Gastrocnemius medialis (tissue), 4 donors: ENCODE measurements at places on chromosomes 11 and 22. TPM values are rescaled to one million over a fixed set of nuclear protein-coding genes. Genes with fewer than 3 reads are reported as not detected.

DNA sequence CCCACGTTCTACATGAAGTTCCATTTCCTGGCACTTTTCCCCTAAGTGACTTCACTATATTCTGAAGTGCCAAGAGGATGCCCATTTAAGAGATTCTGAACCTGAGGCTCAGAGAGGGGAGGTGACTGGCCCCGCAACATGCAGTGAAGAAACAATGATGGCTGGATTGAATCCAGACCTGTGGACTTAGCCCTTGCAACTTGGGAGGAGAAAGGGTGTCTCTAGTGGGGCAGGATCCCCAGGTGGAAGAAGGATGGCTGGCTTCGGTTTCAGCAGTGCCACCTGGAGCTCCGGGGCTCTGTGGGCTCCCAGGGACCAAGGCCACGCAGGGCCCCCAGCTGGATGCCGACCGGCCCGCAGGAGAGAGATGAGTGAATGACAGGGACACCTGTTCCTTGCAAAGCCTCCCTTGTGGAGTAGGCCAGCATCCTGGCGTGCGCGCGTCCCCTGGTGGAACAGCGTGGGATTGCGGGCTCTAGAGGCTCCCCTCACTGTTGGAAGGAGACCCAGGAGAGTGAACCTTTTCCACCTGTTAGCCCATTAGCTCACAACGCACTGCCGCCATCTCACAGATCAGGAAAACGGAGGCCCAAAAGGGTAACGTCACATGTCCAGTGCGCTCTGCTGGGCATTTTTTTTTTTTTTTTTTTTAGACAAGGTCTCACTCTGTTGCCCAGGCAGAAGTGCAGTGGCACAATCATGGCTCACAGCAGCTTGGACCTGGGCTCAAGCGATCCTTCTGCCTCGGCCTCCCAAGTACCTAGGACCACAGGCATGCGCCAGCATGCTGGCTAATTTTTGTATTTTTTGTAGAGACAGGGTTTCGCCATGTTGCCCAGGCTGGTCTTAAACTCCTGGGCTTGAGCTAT is 104.7 kb downstream of the KIAA1671 start:
- peak; percentile 66 for DNase-seq
- H3K27me3 ChIP-seq, result no peaks in the 10 kb centered on the region
- H3K4me1 ChIP-seq, result no peaks in the 10 kb centered on the region
- H3K27ac ChIP-seq, result no peak overlapping the region
- H3K4me3 ChIP-seq, result no peak overlapping the region

- no peak for DNase-seq
- H3K36me3 ChIP-seq, result no peaks in the 10 kb centered on the region
- H3K27me3 ChIP-seq, result no peaks in the 10 kb centered on the region
- H3K4me1 ChIP-seq, result no peaks in the 10 kb centered on the region
- no peak overlapping the region for H3K4me3 ChIP-seq
Measured at GRCh38 chr11:38095268-38095667, 1497.2 kb upstream of the RAG2 start.

GRCh38 chr22:42280836-42281235 is 10.4 kb upstream of the TCF20 start:
- H3K27ac ChIP-seq, result no peak overlapping the region
- peaks cover 52% of the 10 kb centered on the region for H3K27me3 ChIP-seq
- H3K36me3 ChIP-seq, result no peaks in the 10 kb centered on the region
- no peak for DNase-seq
- peaks cover 3% of the 10 kb centered on the region for H3K4me1 ChIP-seq

The C11orf65 gene
- total RNA-seq, result not detected

- no peaks in the 10 kb centered on the region for H3K36me3 ChIP-seq
- H3K4me3 ChIP-seq, result no peak overlapping the region
- no peak for DNase-seq
- H3K27ac ChIP-seq, result no peak overlapping the region
- no peaks in the 10 kb centered on the region for H3K4me1 ChIP-seq
Measured at GRCh38 chr11:30740091-30740490, 153.9 kb upstream of the MPPED2 start.

The TRIM29 gene
- 0.95 TPM for total RNA-seq

The UQCR10 gene
- 195 TPM for total RNA-seq

- no peaks in the 10 kb centered on the region for H3K27me3 ChIP-seq
- DNase-seq, result no peak
- H3K4me3 ChIP-seq, result no peak overlapping the region
- H3K4me1 ChIP-seq, result peaks cover 53% of the 10 kb centered on the region
Measured at GRCh38 chr11:61445516-61445915, 15.6 kb downstream of the SDHAF2 start.

GRCh38 chr11:36427079-36427478 is 83.0 kb downstream of the TRAF6 start:
- no peaks in the 10 kb centered on the region for H3K36me3 ChIP-seq
- H3K4me3 ChIP-seq, result no peak overlapping the region
- H3K27ac ChIP-seq, result no peak overlapping the region
- no peak for DNase-seq

The CTSW gene
- 0.32 TPM for total RNA-seq

GRCh38 chr22:32830473-32830872 is 29.0 kb downstream of the TIMP3 start:
- H3K4me1 ChIP-seq, result peaks cover 66% of the 10 kb centered on the region
- H3K4me3 ChIP-seq, result no peak overlapping the region
- H3K36me3 ChIP-seq, result no peaks in the 10 kb centered on the region
- no peak for DNase-seq
- H3K27me3 ChIP-seq, result no peaks in the 10 kb centered on the region

GRCh38 chr11:6926208-6927029 is at the start of gene ZNF215:
Gene ZNF215 (plus strand): TSS chr11:6926426. CDS start chr11:6932273, 5,847 bp downstream.
- H3K4me3 ChIP-seq, result peak within 1 kb of the TSS; percentile 62
- H3K27me3 ChIP-seq, result no peaks in the 10 kb centered on the region
- no peaks in the 10 kb centered on the region for H3K36me3 ChIP-seq
- DNase-seq, result peak; percentile 19
- no peaks in the 10 kb centered on the region for H3K4me1 ChIP-seq
- H3K27ac ChIP-seq, result peak within 1 kb of the TSS; percentile 44

GRCh38 chr22:39498368-39498767 is 3.7 kb upstream of the MIEF1 start:
- no peaks in the 10 kb centered on the region for H3K36me3 ChIP-seq
- no peaks in the 10 kb centered on the region for H3K27me3 ChIP-seq
- H3K4me3 ChIP-seq, result no peak overlapping the region

DNA sequence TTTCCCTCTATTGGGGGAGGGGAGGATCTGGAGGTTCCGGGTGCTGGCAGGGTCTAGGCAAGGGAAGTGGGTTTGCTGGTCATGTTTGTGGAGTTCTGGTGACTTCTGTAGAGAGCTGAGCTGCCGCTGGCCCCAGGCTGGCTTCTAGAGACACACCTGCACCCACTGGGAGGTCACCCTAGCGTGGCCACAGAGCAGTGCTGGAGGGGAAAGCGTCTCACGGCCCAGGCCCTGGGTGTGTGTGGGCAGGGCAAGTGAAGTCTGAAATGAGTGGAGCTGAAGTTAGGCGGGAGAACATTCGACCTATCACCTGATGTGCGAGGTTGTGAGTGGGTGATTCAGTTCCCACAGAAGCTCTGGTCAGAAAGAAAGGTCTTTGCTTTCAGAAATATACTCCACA is 27.9 kb downstream of the SMIM38 start:
- no peaks in the 10 kb centered on the region for H3K4me1 ChIP-seq
- H3K27me3 ChIP-seq, result no peaks in the 10 kb centered on the region
- H3K27ac ChIP-seq, result no peak overlapping the region
- no peak overlapping the region for H3K4me3 ChIP-seq

DNA sequence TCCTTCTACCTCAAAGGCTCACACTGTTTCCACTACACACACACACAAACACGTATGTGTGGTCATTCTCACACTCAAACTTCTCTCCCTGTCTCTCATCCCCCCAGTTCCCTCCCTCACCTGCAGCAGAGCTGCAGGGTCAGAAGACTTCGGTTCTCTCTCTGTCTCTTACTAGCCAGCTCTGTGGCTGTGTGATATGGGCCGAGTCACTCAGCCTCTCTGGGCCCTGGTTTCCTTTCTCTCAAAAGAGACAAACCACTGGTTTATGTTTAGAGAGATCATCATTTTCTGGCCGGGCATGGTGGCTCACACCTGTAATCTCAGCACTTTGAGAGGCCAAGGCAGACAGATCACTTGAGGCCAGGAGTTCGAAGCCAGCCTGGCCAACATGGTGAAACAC is 21.1 kb downstream of the TSPAN18 start:
- H3K27ac ChIP-seq, result no peak overlapping the region
- no peak for DNase-seq
- H3K4me1 ChIP-seq, result peaks cover 6% of the 10 kb centered on the region
- no peaks in the 10 kb centered on the region for H3K36me3 ChIP-seq
- H3K27me3 ChIP-seq, result no peaks in the 10 kb centered on the region
- H3K4me3 ChIP-seq, result no peak overlapping the region

GRCh38 chr22:25485626-25486545 is 78.6 kb upstream of the GRK3 start:
- H3K4me3 ChIP-seq, result no peak overlapping the region
- no peaks in the 10 kb centered on the region for H3K27me3 ChIP-seq
- H3K27ac ChIP-seq, result no peak overlapping the region
- H3K36me3 ChIP-seq, result no peaks in the 10 kb centered on the region
- peaks cover 26% of the 10 kb centered on the region for H3K4me1 ChIP-seq
- no peak for DNase-seq

- no peak overlapping the region for H3K27ac ChIP-seq
- H3K27me3 ChIP-seq, result no peaks in the 10 kb centered on the region
- H3K4me1 ChIP-seq, result no peaks in the 10 kb centered on the region
- no peaks in the 10 kb centered on the region for H3K36me3 ChIP-seq
Measured at GRCh38 chr11:116454951-116455350, 317.8 kb downstream of the BUD13 start.

GRCh38 chr11:67666676-67667489 is 7.5 kb downstream of the ALDH3B2 start:
- no peaks in the 10 kb centered on the region for H3K4me1 ChIP-seq
- H3K27me3 ChIP-seq, result no peaks in the 10 kb centered on the region
- H3K27ac ChIP-seq, result no peak overlapping the region
- no peaks in the 10 kb centered on the region for H3K36me3 ChIP-seq

The FAM180B gene
- total RNA-seq, result not detected

The TOP3B gene
- 12.9 TPM for total RNA-seq

GRCh38 chr11:76161261-76161961 is 44.9 kb downstream of the WNT11 start:
- H3K4me1 ChIP-seq, result peaks cover 7% of the 10 kb centered on the region
- DNase-seq, result no peak

The SLC22A9 gene
- total RNA-seq, result not detected

The SORL1 gene
- 2.7 TPM for total RNA-seq

GRCh38 chr11:130145311-130145812 is 14.2 kb upstream of the ST14 start:
- no peaks in the 10 kb centered on the region for H3K4me1 ChIP-seq
- no peak overlapping the region for H3K27ac ChIP-seq
- DNase-seq, result no peak
- H3K4me3 ChIP-seq, result no peak overlapping the region
- H3K27me3 ChIP-seq, result no peaks in the 10 kb centered on the region
- peaks cover 3% of the 10 kb centered on the region for H3K36me3 ChIP-seq
